Activated CD8-positive, alpha-beta memory T cell treated with anti-CD3 and anti-CD28 coated beads, Interleukin-2, amount 50 U/mL, for 48 hours (primary cell): ENCODE measurements at places on chromosomes 1 and 21.

DNA sequence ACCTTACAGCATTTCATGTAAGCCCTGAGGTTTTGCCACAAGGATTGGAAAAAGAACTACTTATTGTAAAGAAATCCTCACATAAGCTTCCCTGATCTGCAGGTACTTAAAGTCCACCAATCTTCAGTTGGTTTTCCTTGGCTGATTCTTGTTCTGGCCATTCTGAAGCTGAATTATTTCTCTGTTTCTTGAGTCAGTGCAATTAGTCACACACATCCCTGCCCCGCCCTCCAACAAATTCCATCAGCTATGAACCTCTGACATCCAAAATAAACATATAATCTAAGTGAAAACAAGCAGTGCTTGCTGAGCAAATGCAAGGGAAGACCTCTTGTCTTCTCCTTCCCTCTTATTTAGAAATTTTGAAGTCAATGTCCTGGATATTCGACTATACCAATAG is 8.2 kb upstream of the FNDC7 start:
- no peak for DNase-seq

GRCh38 chr21:43604505-43605204 is 54.6 kb downstream of the HSF2BP start:
- DNase-seq: no peak

GRCh38 chr1:116875391-116875790 is 34.3 kb upstream of the PTGFRN start:
- DNase-seq: no peak

DNA sequence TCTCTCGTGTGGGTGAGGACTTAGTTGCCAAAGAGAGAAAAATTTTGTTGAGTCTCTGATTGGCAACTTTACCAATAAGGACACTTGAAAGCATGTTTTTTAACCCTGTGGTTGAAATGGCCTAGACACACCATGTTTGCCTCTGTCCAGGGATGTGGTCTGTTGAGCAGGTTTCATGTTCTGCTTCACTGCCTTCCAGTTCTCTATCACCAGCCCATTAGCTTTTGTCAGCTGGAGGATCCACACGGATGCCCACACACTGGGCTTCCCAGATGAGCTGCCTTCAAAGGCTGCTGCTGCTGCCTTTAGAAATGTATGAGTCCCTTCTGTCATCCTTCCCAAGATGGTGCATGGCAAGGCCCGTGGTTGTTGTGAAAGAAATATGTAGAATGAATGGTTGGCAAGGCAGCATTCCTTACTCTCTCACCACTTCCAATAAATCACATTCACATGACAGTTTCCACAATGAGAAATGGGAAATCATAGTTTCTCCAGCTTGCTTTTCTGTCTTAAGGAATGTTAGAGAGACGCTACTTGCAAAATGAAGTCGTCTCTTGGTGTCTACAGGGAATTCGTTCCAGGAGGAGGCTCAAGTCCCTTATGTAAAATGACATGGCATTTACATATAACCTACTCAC is 108.2 kb upstream of the SLC35F3 start:
- no peak for DNase-seq

DNA sequence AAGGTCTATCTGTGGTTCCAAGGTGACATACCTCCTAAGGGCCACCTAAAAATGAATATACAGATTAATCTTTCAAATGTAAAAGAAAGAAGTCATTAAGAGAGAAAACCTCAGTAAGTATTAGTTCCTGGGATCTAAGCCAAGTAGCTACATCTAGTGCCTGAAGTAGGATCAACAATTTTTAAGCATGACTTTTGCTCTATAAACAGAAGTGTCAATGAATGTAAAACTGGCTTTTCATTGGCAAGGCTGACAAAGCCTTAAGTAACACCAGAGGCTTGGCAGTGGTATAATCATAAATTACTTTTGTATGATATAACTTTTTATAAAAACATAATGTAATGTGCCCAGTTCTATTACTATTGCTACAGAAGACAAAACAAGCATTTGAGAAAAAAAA is 12.2 kb upstream of the ACADM start:
- DNase-seq: no peak

DNA sequence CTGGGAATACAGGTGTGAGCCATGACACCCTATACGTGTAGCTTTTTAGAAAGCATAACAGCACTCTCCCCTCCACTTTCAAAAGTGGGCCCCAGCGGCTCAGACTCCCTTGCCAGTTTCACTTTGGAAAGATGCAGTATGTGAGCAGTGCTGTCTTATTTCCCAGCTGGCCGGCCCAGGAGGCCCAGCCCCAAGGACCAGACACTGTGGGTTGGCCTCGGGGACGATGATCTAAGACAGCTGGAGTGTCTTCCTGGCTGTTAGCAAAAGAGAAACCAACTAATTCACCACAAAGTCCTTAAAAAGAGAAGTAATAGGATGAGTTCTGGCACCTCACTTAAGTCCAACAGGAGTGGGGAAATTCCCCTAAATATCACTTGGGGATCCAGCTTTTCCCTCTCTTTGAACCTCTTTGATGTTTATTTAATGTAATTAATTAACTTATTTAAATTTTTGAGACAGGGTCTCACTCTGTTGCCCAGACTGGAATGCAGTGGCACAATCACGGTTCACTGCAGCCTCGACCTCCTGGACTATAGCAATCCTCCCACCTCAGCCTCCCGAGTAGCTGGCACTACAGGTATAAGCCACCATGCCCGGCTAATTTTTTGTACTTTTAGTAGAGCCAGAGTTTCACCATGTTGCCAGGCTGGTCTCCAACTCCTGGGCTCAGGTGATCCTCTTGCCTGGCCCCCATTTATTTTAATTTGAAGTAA is 17.6 kb upstream of the CLIC4 start:
- DNase-seq: no peak

DNA sequence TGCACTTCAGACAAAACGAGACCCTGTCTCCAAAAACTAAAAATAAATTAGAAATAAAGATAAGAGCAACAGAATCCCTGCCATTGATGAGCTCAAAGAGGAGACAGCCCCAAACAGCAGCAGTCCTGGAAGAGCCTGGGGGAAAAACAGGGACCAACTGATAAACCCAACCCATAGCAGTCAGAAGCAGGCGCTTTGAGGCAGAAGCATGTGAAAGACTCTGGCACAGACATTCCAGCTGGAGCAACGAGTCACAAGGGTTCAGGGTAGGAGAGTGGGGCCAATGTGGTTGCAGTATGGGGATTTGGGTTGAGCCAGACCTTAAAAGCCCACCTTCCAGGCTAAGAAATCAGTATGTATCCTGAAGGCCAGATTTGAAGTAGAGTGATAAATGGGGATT is 78.5 kb downstream of the MPZL1 start:
- no peak for DNase-seq

- no peak for DNase-seq
Observed at GRCh38 chr1:98164509-98164908, 243.7 kb upstream of the DPYD start.

DNA sequence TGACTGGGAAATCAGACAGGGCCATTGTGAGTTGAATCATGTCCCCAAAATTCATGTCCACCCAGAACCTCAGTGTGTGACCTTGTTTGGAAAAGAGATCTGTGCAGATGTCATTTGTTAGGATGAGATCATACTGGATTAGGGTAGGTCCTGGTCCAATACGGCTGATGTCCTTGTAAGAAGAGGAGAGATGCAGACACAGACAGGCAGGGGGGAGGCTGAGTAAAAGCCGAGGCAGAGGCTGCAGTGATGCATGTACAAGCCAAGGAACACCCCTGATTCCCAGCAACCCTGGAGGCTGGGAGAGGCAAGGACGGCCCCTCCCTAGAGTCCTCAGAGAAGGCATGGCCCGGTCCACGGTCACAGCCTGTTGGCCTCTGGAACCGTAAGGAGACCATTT is 15.9 kb upstream of the NPPB start:
- no peak for DNase-seq
